ENCODE measurements at places on chromosomes 3 and 15. TPM values are rescaled to one million over a fixed set of nuclear protein-coding genes. Genes with fewer than 3 reads are reported as not detected.

Gene CFAP100
- not detected for polyA plus RNA-seq

Gene MST1R
- not detected for polyA plus RNA-seq

Gene TRIM59
- polyA plus RNA-seq = 29.4 TPM

Gene BOC
- not detected for polyA plus RNA-seq

Gene PCSK6
- polyA plus RNA-seq = 0.96 TPM

Gene GRAMD1C
- polyA plus RNA-seq = 7.4 TPM

Measured in naive B cell (primary cell).